ENCODE measurements at places on chromosomes 3 and 15.

DNA sequence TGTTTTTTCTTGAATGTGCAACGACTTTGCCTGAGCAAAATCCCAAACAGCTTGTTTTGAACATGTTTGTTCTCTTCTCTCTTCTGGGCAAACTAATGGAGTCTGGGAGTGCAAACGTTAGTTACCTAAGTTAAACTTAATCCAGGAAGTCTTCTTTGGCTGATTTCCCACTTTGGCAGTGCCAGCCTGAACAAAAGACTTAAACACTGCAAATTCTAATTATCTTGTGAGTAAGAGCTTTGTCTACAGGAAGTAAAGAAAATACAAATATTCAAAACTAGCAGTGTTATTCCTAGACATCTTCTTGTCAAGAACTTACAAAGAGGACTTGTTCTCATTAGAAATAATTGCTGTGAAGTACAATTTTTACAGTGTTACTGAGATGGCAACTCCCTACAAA lies 16.7 kb upstream of the DENND6A start:
- no peak for DNase-seq

DNA sequence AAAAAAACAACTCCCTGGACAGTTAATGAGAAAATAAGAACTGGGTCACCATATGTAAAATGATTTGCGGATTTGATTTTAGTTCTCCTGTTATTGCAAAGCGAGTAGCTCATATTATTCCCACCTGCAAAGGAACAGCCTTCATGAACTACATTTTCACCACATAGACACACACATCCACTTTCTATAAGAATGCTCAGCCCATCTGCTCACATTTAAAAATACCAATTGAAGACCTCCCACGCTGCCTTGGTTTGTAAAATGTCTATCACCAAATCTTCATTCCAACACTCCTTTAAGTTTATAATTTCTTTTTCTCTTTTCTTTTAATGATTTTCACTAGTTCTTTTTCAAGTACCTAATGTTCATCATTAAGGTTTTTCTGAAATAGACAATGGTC lies 148.6 kb downstream of the FGF12 start:
- no peak for DNase-seq

- no peak for DNase-seq
Measured at GRCh38 chr3:113802795-113803455, 35.7 kb upstream of the GRAMD1C start.

- no peak for DNase-seq
Measured at GRCh38 chr3:153619268-153619667, 457.2 kb downstream of the RAP2B start.

DNA sequence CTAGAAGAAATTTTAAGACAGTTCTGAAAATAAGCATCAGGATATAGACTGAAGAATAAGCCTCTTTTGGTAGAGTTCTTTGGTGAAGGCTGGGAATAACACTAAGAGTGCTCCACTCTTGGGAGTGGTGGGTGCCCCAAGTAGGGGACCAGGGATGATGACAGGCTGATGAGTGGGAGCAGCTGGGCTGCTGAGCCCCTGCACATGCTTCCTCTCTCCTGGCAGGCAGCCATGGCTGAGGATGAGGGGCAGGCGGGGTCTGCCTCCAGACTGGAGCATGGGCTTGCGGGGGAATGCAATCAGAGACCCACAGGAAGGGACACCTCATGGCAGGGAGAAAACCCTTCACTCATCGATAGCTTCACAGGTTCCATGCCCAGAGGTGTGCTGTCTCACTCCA lies 72.6 kb upstream of the RORA start:
- no peak for DNase-seq

- DNase-seq: no peak
Measured at GRCh38 chr3:172159376-172159775, 120.0 kb downstream of the FNDC3B start.

GRCh38 chr3:108818404-108818803 lies 4.2 kb upstream of the TRAT1 start:
- DNase-seq: peak; percentile 24

- no peak for DNase-seq
Measured at GRCh38 chr15:44812029-44812517, 75.7 kb downstream of the TRIM69 start.

DNA sequence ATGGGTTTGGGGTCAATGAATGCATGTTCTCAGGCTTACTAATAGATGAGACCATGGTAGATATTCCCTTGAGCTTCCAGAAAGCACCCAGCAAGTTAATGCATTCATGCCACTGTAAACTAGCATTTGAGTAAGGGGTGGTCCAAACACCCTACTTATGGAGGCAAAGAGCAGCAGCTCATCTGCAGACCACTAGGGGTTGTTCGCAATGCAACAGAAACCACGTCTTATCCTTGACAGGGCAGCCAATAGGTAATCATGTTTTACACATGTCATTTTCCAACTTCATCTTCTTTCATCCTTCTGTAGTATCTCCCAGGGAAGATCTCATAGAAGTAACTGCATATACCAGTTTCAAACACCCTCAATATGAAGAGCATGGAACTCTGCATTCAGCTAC lies 330.2 kb downstream of the RORA start:
- no peak for DNase-seq

GRCh38 chr3:97306226-97306625 lies 458.3 kb upstream of the ARL6 start:
- DNase-seq: no peak

DNA sequence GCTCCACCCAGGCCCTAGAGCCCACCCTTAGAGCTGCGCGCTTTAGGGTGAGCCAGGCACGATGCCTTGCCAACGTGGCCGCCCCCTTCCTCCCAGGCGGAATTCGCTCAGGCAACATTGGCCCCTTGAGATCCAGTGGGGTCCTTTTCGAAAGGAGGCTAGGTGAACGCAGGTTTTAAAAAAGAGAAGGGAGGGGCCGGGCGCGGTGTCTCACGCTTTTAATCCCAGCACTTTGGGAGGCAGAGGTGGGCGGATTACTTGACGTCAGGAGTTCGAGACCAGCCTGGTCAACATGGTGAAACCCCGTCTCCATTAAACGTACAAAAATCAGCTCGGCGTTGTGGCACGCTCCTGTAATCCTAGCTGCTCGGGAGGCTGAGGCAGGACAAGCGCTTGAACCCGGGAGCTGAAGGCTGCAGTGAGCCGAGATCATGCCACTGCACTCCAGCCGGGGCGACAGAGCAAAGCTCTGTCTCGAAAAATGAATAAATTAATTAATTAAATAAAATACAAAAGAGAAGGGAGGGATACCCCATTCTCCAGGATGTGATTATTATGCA lies 984 bp upstream of the RPP25 start:
- DNase-seq: no peak

DNA sequence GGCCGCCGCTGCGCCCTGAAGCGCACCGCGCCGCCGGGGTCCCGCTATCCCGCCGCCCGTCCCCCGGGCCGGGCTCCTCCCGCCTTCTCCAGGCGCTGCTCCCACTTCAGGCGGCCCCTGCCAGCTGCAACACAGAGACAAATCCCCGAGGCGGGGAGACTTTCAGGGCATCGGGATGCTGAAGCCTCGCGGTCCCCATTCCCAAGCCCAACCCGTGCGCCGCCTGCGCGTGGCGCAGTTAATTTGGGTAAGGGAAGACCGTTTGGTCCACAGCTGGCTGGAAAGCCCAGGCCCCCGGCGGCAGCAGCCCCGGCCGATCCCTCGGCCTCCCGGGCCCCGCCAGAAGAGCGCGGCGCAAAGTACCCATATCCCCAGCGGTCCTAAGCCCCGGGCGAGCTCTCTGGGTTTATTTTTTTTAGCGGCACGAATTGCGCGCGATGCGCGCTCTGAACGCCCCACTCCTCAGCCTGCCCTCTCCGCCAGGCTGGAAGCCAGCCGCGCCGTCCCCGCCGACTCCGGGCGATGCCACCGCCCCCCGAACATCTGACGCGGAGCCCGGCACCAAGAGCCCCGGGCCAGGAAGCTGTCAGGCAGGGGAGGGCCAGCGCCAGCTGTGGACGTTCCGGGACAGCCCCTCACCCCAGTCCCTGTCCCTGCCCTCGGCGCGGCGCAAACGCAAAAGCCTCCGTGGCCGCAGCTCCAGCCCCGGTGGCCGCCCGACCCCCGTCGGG lies 517 bp downstream of the FBN1 start:
- no peak for DNase-seq

- DNase-seq: no peak
Measured at GRCh38 chr15:58355382-58355971, 76.3 kb upstream of the LIPC start.

GRCh38 chr3:128804811-128805155 lies 74.6 kb upstream of the ACAD9 start:
- DNase-seq: no peak

DNA sequence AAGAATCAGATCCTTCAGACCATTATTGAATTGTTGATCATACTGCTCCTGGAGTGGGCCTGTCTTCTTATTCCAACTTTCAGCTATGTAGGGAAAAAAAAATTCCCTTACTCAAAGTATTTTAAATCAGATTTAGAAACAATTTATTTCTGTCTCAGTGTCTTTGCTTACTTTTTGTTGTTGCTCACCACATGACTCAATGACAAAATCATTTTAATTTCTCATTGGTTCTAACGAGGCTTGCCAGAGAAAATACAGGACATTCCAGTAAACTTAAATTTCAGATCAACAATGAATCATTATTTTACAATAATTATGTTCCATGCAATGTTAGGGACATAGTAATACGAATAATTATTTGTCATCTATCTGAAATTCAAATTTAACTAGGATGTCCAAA lies 748.5 kb upstream of the CBLB start:
- no peak for DNase-seq

DNA sequence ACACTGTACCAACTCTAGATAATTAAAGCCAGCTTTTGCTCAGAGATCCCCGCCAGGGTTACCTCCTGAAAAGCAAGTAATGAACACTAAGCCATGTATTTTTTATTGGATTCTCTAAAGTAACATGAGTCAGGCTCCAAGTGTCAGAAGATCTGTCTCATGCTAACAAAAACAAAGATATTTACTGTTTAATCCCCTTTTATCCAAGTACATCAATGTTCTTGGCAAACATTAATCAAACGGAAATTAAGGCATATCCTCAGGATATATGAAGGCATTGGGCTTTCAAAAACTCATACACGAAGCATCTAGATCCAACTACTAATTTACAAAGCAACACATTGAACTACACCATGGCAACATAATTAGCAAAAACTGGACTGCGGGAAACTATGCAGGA lies 37.2 kb downstream of the MYO5A start:
- no peak for DNase-seq

GRCh38 chr3:169255511-169255910 lies 408.0 kb downstream of the MECOM start:
- DNase-seq: no peak

- DNase-seq: no peak
Measured at GRCh38 chr3:102481050-102481449, 46.2 kb downstream of the ZPLD1 start.

- DNase-seq: no peak
Measured at GRCh38 chr3:42655331-42655888, 1.9 kb downstream of the ZBTB47 start.

- no peak for DNase-seq
Measured at GRCh38 chr3:47611576-47611975, 32.9 kb upstream of the CSPG5 start.

DNA sequence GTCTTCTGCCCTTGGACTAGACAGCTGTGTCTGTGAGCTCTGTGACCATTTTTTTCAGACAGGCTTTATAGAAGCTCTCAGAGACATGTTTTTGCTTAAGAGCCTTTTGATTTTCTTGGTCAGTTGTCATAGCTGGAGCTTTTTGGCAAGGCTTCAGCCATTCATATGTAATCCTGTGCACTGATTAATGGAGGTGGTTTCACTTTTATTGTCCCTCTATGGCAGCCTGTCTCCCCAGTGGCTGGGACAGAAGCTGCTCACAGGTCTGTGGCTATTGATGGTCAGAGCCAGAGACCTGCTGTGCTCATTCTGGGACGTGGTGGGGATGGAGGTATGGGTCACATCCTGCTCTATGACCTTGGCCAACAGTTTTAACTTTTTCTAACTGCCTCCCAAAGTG lies 226.6 kb upstream of the LRRFIP2 start:
- DNase-seq: no peak

DNA sequence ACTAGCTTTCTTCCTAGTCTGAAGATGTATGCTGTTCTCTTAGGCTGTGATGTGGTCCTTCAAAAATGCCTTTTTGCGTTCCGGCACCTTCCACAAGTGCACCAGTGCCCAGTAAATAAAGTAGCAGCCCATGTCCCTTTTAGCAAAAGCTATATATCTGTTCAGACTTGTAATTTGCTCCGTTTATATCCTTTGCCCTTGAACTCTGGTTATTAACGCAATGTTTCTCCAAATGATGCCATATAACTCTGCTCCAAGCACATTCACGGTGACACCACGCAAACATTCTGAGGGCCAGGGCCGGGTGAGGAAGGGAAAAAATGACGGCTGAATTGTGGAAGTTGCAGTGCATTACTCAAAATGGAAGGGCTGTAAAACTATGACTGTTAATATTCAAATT lies 1001.1 kb upstream of the NR2F2 start:
- no peak for DNase-seq
